Ovary (tissue), 10 donors: ENCODE measurements at places on chromosomes 2 and 18. TPM values are rescaled to one million over a fixed set of nuclear protein-coding genes. Genes with fewer than 3 reads are reported as not detected.

GRCh38 chr2:61693744-61694143 lies 155.6 kb upstream of the XPO1 start:
- DNase-seq, result no peak

DNA sequence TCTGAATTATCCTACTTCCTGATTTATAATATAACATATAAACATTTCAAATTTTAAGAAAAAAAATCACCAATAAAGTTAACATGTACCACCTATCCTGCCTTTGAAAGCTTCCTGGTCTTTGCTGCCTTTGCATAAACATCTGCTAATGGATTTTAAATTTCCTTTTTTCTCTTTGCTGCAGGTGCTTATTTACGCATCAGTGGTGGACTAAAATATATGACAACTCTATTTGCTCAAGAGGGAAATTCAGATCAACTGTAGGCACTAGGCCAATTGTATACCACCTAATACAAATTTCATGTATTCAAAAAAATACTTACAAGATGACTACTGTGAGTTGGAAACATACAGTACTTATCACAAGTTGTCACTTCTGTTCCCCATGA lies 57.2 kb downstream of the RAD51AP2 start:
- no peak for DNase-seq

Gene MYCN
- 2.1 TPM for total RNA-seq

Gene PTPRN
- total RNA-seq, result 2.3 TPM

Gene CD8A
- total RNA-seq, result 0.77 TPM

DNA sequence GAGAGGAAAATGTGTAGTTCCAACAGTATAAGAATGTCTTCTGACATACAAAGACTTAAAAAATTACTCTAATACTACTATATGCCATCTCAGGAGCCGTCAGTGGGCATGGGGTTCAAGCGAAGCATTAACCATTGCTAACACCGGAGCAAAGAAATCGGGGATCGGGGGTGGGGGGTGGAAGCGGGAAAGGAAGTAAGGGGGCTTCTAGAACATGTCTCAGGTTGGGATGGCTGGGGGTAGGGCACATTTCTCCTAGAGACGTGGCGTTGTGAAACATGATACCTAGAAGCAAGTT lies 702 bp downstream of the LMAN1 start:
- DNase-seq, result no peak
